ENCODE measurements at places on chromosomes 1 and 21. TPM values are rescaled to one million over a fixed set of nuclear protein-coding genes. Genes with fewer than 3 reads are reported as not detected.

Gene NCMAP
- total RNA-seq: 1.3 TPM

Gene SNX7
- 0.63 TPM for total RNA-seq

Gene PRKAA2
- not detected for total RNA-seq

Gene MXRA8
- total RNA-seq: 1.6 TPM

Gene SPATA45
- total RNA-seq: not detected

Gene AMY1B
- not detected for total RNA-seq

Gene SVBP
- 20.0 TPM for total RNA-seq

Gene HRNR
- total RNA-seq: not detected

Gene FMO1
- not detected for total RNA-seq

Gene HEYL
- total RNA-seq: 0.32 TPM

Gene C21orf58
- 39.8 TPM for total RNA-seq

Gene CLCA1
- not detected for total RNA-seq

Gene FAM72D
- total RNA-seq: 38.3 TPM

Gene HCRTR1
- total RNA-seq: not detected

GRCh38 chr1:151259351-151259750 lies 4.8 kb downstream of the PSMD4 start:
- no peak for DNase-seq

DNA sequence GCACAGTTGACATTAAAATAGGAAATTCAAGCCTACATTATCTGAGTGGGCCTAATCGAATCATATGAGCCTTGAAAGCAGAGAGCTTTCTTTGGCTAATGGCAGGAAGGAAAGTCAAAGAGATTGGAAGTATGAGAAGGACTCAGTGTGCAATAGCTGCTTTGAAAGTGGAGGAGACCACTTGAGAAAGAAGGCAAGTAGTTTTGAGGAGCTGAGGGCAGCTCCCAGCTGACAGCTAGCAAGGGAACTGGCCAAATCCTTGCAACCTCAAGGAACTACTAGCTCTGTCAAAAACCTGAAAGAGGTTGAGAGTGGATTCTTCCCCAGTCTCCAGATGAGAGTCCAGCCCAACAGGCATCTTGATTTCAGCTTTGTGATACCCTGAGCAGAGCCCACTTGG lies 149.0 kb upstream of the CACYBP start:
- DNase-seq: no peak

DNA sequence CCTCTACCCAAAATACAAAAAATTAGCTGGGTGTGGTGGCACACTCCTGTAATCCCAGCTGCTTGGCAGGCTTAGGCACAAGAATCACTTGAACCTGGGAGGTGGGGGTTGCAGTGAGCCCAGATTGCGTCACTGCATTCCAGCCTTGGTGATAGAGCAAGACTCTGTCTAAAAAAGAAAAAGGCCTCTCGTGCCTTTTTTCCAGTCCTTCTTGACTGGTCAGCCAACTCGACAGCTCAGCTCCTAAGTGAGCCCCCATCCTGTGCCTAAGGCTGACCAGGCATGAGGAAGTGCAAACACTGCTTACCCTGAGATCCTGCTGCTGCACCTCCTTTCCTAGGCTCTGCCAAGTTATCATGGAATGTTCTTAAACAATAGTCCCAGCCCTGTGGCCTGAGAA lies 10.1 kb upstream of the PROK1 start:
- no peak for DNase-seq

DNA sequence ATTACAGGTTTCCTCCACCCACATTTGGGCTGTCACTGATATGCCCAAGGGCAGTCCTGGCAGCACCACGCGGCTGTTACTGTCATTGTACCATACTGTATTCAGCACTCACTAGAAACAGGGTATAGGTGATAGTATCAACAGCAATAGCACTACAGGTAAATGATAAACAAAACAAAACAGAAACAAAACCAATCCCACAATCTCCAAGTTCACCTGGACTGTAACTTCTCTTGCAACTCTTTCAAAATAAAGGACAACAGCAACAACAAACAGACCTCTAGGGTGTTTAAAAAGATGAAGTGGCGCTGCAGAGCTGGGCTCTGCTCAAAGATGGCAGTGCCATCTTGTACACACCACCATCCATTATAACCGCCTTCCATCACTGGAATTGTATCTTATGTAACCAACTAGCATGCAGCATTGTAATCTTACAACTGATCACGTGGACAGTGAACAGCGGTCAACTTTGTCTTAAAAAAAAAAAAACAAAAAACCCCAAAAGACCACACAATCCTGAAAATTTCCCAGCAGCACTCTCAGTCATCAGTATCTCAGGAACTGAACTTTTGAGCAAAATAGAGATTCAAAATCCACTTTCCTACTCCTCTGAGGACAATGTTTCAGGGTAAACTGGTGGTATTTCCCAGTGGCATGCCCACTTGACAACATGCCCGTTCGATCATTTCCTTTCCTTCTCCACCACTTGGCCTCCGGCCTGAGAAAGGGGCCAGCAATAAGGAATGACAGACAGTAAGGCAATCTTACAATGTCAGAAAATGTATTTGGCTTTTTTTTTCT lies 3.8 kb downstream of the IRF2BP2 start:
- DNase-seq: peak; percentile 32

- DNase-seq: no peak
Observed at GRCh38 chr1:187326557-187326956, 497.8 kb downstream of the PLA2G4A start.

DNA sequence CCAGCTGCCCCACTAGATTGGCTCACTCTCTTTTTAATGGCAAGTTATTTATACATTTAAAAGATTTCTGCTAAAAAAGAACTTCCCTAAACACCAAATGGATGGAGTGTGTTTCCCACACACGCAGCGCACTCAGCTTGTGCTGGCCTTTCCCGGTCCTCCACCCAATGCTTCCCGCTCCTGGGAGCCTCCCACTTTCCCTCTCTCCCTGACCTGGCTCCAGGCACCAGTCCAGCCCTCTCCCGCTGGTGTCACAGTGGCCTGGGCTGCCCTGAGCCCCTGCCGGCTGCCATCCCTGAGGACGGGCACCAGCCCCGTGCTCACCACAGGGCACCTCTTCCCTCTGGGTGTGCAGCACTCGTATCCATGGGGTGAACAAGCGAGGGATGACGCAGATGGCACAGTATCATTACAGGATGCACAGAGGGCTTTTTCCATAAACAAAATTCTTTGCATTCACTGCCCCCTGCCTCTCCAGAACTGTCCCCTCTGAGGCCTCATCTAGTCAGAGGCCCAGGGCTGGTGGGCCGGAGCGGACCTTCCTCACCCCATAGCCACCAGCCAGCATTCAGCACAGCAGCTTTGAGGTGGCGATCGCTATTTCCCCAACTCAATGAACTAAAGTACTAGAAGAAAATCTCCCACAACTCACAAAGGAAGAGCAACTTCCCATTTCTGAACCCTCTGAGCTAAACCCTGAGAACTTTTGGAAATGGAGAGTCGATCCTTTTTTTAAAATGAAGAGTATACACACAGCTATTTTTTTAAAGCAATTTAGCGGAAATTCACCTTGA lies 68.5 kb downstream of the SLC37A1 start:
- DNase-seq: no peak

- no peak for DNase-seq
Observed at GRCh38 chr1:92910081-92910480, 51.2 kb downstream of the DIPK1A start.

DNA sequence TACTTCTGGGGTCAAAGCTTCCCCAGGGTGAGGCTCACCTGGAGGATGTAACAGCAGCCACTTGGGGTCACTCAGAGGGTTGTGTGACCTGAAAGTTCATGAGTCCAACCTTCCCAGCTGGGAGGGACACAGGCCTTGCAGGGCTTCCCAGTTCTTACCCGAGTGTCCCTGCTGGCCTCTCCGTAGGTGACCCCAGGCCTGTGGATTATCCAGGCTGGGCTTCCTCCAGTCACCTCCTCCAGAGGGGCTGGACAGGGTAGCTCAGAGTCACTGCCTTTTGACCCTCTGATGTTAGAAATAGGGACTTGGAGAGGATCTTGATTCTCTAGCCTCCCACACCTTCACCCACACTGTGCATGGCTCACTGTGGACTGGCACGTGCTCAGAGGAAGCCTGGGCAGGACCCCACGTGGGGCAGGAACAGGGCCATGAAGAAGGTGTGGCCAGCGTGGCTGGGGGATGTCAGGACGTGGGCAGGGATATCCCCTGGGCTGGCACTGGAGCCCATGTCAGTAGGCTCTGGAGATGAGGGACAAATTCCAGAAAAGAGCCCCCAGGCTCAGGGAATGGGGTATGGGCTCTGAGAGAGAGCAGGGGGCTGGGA lies 131.8 kb downstream of the ACTL8 start:
- no peak for DNase-seq

DNA sequence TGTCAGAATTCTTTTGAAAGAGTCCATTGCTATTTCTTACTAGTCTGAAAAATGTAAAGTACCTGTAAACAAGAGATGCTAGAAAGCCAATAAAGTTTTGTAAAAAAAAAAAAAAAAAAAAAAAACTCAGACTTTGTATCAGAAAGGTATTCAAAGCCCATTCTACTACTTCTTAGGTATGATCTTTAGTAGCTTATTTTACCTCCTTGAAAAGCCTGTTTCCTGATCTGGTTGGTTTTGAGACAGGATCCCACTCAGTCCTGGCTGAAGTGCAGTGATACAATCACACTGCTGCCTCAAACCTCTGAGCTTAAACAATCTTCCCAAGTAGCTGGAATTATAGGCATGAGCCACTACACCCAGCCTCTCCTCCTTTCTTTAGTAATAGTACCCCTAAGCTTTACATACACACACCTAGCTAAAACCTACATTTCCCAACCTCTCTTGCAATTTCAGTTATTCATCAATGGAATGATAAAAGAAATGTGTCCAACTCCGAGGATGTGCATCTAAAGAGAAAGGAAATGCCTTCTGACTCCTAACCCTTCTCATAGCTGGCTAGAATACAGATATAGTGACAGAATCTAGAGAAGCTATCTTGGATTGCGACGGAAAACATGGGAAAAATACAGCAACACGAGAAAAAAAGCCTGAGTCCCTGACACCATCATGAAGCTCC lies 30.6 kb downstream of the EPS15 start:
- DNase-seq: no peak

- no peak for DNase-seq
Observed at GRCh38 chr1:38289034-38289433, 242.4 kb upstream of the POU3F1 start.

GRCh38 chr1:101911894-101912293 lies 84.8 kb downstream of the OLFM3 start:
- DNase-seq: no peak

- DNase-seq: peak; percentile 69
Observed at GRCh38 chr1:32612189-32612881, 38.0 kb downstream of the ZBTB8OS start.

- no peak for DNase-seq
Observed at GRCh38 chr1:15132965-15133364, 20.6 kb upstream of the TMEM51 start.

DNA sequence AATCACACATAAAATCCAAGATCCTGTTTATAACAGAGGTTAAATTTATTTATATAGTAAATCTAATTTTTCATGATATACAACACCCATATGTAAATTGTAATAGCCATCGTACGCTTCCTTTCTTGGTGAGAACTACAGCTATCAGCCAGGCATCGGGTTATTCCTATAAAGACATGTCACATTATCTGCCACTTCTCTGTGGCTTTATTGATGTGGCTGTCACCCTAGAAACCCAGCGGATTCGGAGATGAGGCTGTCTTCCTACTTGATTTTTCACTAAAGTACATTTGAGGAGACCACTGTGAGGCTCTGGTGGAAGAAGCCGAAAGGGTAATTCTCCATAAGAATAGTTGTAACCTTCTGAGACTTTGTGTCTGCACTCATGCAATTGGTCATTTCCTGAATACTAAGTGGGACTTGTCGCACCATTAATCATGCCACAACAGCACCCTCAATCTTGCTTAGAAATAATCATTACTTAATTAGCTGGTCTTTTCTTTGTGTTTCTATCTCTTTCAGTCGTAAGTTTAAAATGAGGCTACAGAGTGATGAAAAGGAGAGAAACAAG lies 106.0 kb downstream of the NTNG1 start:
- DNase-seq: no peak

- DNase-seq: no peak
Observed at GRCh38 chr1:26218906-26219494, 15.0 kb upstream of the CEP85 start.

GRCh38 chr1:114854693-114855320 lies at the start of gene SYCP1:
SYCP1 (plus strand) TSS chr1:114854863; CDS start chr1:114855465, 602 bp downstream.
- DNase-seq: peak; percentile 3

DNA sequence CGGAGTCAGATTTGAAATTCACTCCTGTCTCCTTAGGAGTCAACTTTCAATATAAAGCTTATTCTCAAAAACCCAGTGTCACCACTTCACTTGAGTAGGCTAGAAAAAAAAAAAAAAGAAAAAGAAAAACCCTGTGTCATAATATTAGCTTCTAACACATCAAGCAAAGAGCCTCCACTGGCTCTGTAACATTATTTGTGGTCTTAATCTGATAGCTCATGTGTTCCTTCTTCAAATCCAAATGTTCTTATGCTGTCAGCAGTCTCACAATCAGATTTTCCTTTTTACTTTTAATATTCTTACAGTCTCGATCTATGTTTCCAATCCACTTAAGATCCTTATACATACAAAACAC lies 26.1 kb upstream of the PSMG1 start:
- no peak for DNase-seq

- no peak for DNase-seq
Observed at GRCh38 chr1:56450004-56450666, 129.2 kb downstream of the PLPP3 start.

- peak; percentile 55 for DNase-seq
Observed at GRCh38 chr1:92538413-92539061, 51.8 kb upstream of the GFI1 start.

DNA sequence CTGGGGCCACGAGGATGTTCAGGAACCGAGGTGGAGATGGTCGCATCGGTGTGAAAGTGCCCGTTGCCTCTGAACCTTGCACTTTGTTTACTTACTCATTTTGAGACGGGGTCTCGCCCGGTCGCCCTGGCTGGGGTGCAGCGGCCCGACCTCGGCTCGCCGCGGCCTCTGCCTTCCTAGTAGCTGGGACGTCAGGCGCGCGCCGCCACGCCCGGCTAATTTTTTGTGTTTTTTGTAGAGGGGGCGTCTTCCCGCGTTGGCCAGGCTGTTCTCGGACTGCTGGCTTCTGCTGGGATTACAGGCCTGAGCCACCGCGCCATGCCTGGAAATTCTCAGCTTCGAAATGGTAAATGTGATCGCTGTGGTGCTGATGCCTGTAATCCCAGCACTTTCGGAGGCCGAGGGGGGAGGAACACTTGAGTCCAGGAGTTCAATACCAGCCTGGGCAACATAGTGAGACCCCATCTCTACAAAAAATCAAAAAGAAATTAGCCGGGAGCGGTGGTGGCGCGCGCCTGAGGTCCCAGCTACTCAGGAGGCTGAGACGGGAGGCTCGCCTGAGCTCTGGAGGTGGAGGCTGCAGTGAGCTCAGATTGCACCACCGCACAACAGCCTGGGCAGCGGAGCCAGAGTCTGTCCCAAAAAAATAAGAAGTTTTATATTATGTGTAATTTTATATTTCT lies 684 bp upstream of the MRPL20 start:
- DNase-seq: peak; percentile 41

DNA sequence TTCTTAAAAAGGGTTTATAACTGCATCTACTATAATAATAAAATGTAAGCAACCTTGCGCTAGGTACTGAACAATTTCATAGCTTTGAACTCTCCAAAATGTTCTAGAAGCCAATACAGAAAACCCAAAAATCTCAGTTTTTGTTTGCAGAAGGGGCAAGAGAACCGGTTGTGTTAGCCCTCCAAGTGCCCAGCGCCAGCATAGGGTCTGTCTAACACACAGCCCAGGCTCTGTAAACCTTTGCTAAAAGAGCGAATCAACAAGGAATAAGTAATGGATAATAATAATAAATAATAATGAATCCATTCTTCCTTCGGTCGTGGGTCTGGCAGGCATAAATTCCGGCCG lies 333 bp upstream of the CHAF1B start:
- no peak for DNase-seq
